Fibroblast of the aortic adventitia (primary cell): ENCODE measurements at places on chromosomes 4 and X.
A peak's percentile ranks its signal among the peaks of the same experiment; 100 is the strongest.

DNA sequence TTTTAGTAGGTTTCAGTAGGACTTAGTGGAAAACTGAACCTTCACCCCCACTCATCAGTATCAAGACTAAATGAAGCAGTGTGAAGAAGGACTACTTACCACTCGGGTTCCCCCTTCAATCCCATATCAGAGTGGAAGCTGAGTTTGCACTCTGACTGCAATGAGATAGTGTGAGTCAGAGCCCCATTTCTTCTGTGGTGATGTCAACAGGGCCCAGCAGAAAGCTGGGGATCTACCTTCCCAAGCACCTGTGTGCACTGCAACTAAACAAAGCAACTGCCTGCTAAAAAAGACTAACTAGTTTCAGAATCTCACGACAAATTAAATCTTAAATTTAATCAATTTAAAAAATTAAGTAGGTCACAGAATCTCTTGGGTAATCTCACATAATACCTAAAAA lies 1837.0 kb upstream of the PCDH7 start:
- DNase-seq: no peak

- DNase-seq: no peak
Measured at GRCh38 chrX:19744231-19744630, 143.2 kb downstream of the SH3KBP1 start.

DNA sequence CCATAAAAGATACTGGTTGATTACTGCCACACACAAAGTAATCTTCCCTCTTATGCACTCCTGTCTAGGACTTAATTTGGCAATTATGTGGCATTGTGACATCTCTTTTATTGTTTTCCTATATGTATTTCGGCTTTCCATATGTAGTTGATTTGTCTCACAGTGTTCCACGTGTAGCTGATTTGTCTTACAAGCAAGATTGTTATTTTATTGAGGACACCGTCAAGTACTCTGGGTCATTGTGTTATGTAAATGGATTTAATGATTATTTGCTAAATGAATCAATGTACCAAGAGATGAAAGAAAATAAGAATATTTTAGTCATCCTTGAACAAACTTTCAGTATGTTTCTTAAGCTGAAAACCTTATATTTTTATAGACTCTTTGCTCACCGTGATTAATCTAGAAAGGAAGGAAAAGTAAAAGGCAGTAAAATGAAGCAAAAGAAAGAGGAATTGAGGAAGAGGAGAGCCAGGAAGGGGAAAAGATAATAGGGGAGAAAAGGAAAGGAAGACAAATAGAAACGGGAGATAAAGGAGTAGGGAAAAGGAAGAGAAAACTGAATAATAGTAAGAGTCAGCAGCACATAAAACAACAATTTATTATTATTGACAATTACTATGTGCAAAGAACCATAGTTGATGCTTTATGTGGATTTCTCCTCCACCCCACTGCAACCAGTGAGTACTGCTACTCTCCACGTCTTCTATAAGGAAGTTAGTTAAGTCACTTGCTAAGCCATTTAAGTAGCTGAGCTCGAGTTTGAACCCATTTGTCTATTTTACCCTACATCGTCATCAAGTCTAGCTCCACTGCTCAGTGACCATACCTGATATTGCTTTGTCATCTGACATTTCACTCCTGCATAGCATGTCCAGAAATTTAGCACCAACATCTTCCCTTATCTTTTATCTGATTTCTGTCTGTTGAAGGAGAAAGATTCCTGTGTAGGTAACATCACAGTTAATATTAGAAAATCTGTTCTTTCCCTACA lies 336.5 kb downstream of the BMPR1B start:
- no peak for DNase-seq

GRCh38 chr4:37867102-37867501 lies 23.8 kb upstream of the TBC1D1 start:
- no peak for DNase-seq

GRCh38 chr4:45368832-45369231 lies 642.5 kb upstream of the GNPDA2 start:
- DNase-seq: no peak

- no peak for DNase-seq
Measured at GRCh38 chr4:125681240-125681639, 366.5 kb downstream of the FAT4 start.

GRCh38 chr4:25908491-25908901 lies 5.5 kb upstream of the SMIM20 start:
- DNase-seq: peak; percentile 89

DNA sequence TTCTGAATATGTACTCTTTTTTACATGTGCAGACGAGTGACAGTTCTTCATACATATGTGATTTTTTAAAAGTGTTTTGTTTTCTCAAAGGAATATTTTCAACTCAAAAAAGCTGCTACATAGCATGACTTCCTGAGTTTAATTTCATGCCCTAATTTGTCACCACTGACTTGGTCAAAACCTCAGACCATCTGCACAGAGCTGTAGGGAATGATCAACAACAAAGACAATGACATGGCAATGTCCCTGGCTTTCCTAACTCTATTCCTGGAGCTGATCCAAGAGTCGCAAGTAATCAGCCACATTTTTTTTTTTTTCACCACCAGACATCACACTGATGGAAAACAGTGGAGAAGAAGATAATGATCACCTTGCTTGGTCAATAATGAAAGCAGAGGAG lies 97.7 kb downstream of the TMA16 start:
- no peak for DNase-seq

- no peak for DNase-seq
Measured at GRCh38 chrX:43530837-43531236, 125.3 kb upstream of the MAOA start.

GRCh38 chr4:52550186-52550585 lies 108.9 kb downstream of the USP46 start:
- no peak for DNase-seq

- no peak for DNase-seq
Measured at GRCh38 chr4:120837656-120838055, 84.9 kb downstream of the PRDM5 start.

DNA sequence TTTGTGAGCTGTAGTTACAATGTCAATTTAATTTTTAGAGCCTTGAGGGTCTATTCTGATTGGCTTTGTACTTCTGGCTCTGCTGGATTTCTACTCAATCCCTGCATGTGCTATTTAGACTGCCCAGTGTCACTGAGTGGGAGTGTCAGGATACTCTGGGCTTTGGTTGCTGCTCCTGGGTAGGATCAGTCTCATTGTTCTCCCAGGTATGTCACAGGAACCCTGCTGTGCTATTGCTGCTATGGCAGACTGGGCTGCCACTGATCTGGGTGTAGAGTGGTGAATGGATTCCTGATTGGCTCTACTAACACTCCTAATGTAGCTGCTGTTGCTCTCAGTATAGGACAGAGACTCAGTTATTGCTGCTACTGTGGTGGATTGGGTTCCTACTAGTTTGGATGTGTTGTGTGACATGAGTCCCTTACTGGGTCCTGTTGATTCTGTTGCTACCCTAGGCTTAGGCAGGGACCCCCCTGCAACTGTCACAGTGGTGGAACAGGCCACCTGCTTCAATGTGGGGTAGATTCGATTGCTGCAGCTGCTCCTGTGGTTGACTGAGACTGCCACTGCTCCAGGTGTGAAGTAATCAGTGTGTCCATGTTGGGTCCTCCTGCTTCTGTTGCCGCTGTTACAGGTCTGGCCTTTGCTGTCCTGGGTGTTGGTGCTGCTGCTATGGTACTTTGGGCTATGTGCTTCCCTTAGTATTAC lies 707.8 kb upstream of the AMOT start:
- DNase-seq: no peak

- DNase-seq: no peak
Measured at GRCh38 chr4:187370918-187371317, 624.7 kb upstream of the ZFP42 start.

GRCh38 chr4:126306152-126306869 lies 991.6 kb downstream of the FAT4 start:
- peak; percentile 55 for DNase-seq

- no peak for DNase-seq
Measured at GRCh38 chr4:16126714-16127113, 42.9 kb upstream of the PROM1 start.

DNA sequence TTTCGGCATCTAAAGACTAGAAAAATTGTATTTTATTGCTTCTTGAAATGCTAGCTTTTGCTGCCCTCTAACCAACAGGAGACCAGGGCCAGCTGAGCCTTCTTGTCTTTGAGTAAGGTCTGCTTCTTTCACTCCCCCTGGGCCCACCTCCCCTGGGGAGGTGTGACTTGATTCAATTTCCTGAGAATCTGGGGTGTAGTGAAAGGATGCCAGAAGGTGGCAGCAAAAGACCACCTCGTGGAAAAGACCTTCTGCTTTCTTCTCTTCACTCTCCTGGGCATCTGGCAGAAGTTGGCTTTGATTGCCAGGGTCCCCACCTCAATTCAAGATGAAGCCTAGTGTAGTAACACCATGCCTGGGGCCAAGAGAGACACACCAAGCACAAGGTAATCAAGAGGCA lies 96.5 kb upstream of the MAOA start:
- peak; percentile 43 for DNase-seq

- DNase-seq: peak; percentile 52
Measured at GRCh38 chr4:151688003-151688784, 72.6 kb downstream of the GATB start.

GRCh38 chrX:9316096-9316495 lies 148.8 kb upstream of the TBL1X start:
- DNase-seq: no peak

DNA sequence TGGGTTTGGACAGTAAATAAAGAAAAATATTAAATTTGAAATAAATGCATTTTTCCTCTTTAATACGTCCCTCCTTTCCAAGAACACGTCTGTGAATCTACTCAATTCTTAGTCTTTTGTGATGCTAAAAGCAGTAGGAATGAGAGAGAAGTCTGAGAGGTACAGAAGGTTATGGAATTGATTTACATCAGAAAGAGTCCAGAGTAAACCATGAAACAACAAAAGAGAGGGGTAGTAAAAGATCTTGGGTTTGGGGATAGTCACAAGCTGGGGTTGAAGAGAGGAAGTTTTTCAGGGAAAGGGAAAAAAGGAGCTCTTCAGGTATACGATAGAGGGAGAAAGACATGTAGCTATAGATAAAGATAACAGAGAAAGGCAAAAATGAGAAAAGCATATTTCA lies 215.4 kb downstream of the RAB28 start:
- DNase-seq: no peak

DNA sequence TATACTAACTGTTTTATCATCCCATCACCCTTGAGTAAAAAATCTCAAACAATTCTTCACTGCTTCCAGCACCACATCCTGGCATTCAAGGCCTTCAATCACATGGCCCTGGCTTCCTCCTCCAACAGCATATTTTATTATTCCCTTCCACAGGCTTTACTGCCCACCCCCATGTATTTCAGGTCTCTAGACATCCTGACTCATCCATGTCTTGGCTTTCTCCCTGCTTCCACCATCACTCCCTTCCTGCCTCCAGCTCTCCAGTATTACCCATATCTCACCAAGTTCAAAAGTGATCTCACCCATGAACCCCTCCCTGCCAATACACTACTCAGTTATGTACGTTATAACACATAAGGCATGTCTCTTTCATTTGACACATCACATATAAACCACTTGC lies 34.7 kb upstream of the PLAC1 start:
- peak; percentile 83 for DNase-seq

DNA sequence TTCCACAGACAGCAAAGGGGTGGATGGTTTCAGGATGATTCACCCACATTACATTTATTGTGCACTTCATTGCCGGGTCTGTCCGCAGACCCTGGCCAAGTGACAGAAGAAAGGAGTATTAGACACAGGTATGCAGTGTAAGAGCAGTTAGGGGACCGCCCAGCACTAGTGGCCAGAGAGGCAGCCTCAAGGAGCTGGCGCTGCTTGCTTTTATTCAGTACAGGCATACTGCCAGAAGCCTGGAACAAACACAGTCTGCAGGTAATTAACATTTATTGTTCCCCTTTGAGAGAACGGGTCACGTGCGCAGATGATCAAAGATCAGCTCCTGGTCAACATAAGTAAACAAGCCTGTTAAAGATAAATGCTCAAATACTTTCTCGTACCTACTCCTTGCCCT lies 1639.0 kb upstream of the IGFBP7 start:
- no peak for DNase-seq

DNA sequence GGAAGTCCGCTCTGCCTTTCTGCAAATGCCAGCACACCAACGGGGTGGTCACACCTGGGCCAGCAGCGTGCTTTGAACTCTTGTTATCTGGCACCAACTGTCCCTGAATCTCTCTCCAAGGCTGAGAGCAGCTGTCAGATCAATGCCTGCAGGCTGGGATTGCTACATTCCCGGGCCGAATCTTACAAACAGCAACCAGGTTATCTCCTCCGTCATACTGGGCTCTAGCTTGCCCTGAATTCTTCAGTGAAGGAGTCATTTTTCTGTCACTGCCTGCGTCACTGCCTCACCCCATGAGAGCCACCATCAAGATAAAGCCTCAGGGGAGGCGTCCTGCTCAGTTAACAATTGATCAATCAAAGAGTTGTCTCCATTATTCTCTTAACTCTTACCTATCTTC lies 329.4 kb upstream of the PPARGC1A start:
- DNase-seq: no peak

- no peak for DNase-seq
Measured at GRCh38 chr4:54320826-54321685, 92.0 kb downstream of the PDGFRA start.

- peak; percentile 63 for DNase-seq
Measured at GRCh38 chr4:81040012-81040659, 9.6 kb downstream of the BMP3 start.

- peak; percentile 12 for DNase-seq
Measured at GRCh38 chr4:107034996-107035818, 906 bp downstream of the DKK2 start.

DNA sequence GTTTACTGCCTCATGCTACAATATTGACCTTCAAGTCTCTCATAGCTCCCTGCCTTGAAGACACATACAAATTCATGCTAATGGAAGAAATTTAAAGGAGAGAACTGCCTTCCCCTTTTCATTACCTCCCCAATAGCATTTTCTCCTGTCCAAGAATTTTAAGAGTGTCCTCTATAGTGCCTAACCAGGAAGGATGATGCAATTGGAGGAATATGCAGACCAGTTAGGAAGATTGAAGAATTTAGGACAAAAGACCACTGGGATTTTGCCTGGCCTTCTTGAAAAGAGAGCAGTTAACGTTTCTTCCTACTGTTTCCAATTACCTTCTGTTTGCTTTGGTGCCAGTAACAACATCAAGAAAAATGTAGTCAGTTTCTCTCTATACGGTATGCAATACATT lies 443.9 kb downstream of the INPP4B start:
- DNase-seq: peak; percentile 38

GRCh38 chr4:156933633-156934258 lies 37.9 kb downstream of the PDGFC start:
- peak; percentile 79 for DNase-seq

GRCh38 chr4:78766650-78767049 lies 9.5 kb upstream of the BMP2K start:
- DNase-seq: no peak
